ENCODE measurements at places on chromosomes 4 and X. TPM values are rescaled to one million over a fixed set of nuclear protein-coding genes. Genes with fewer than 3 reads are reported as not detected.

- no peaks in the 10 kb centered on the region for H3K27me3 ChIP-seq
- no peak for DNase-seq
- H3K36me3 ChIP-seq: no peaks in the 10 kb centered on the region
- no peaks in the 10 kb centered on the region for H3K4me1 ChIP-seq
- H3K27ac ChIP-seq: no peak overlapping the region
- no peak overlapping the region for H3K4me3 ChIP-seq
These were observed 542.9 kb upstream of the GRIA3 start for GRCh38 chrX:122641136-122641535.

DNA sequence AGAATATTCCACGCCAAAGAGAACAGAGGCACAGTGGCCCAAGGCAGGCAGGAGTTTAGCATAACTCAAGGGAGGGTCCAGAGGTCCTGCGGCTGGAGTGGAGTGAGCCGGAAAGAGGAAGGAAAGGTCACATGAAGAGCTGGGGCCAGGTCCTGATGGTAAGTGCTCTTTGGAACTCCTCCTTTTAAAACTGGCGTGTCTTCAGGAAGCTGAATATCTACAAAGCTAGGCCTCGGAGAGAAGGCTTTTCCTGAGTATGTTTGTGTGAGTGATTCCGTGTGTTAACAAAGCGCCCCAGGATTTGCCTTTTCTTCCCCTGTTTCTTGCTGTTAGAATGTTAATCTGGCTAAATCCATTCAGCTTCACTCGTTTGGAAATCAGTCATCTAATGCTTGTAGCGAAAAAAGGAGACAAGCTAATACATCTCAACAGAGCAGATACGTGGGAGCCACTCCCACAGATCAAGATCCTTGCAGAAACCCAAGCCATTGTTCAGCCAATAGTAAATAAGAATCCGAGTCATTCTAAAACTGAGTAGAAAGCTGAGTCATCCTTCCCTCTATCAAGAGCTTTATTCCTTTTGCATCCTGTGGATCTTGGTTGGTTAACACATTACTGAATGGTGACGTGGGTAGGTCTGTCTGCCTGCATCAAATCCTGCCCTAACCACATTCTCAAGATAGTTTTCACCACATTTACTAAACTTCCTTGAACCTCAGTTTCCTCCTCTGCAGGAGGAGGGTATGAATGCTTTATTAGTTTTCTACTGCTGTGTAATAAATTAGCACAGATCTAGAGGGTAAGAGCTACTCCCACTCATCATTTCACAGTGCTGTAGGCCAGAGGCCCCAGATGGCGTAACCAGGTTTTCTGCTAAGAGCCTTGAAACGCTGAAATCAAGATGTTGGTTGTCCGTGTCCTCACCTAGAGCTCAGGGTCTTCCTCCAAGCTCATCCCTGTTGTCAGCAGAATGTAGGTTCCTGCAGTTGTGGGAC, 43.2 kb upstream of the RBM47 start:
- peaks cover 3% of the 10 kb centered on the region for H3K4me1 ChIP-seq
- H3K27me3 ChIP-seq: no peaks in the 10 kb centered on the region
- H3K4me3 ChIP-seq: no peak overlapping the region
- H3K27ac ChIP-seq: peak overlapping the region; percentile 36
- no peaks in the 10 kb centered on the region for H3K36me3 ChIP-seq
- peak; percentile 80 for DNase-seq

DNA sequence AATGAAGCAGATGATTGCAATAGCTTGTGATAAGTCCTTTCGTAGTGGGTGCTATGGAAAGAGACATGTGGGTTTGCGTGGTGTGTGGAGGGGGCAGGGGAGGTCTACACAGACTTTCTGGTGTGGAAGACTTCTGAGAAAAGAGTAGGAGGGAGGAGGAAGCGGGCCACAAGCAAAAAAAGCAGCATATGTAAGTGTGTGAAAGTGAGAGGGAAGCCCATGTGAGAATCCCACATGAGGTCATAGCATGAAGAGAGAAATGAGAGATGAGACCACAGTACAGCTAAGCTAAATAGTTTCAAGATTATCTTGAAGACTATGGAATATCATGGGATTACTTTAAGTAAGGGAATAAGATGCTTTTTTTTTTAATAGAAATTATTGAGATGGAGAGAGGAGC, 2039.9 kb upstream of the TENM3 start:
- no peaks in the 10 kb centered on the region for H3K36me3 ChIP-seq
- H3K27me3 ChIP-seq: no peaks in the 10 kb centered on the region
- H3K4me1 ChIP-seq: no peaks in the 10 kb centered on the region
- H3K4me3 ChIP-seq: no peak overlapping the region

DNA sequence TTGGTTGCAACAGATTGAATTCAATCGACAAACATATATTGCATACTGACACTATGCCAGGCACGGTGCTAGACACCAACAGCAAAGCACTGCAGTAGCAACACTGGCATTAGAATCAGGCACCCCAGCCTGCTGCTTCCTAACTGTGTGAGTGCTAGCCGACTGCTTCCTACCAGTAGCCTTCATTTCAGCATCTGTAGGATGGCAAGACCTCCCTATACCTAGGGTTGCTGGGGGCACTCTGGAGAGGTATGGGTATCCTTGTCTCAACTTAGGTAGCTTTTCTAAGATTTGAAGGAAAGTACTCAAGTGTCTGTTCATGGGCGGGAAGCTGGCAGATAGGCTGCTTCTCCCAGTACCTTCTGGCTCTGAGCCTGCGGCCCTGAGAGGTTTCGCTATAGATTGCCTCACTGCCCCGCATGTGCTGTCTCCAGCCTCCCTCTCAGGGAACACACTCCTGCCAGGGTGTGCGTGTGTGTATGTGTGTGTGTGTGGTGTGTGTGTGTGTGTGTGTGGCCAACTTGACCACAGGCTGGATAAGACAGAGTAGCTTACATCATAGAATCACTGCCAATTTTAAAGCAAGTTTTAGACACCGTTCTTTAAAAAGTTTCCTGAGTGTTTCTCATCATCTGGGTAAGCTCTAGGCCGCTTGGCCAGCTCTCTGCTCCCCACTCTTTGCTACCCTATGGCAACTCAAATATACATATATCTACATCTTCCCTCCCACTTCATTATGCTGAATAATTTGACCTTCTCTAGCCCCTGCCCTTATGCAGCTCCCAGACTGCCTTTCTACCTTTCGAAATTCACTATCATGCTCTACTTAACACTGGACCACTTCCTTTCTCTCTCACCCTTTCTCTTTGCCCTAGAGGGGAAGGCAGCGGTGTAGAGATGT, 97.0 kb upstream of the PJA1 start:
- H3K27ac ChIP-seq: no peak overlapping the region
- no peak overlapping the region for H3K4me3 ChIP-seq
- no peaks in the 10 kb centered on the region for H3K27me3 ChIP-seq
- no peak for DNase-seq

GRCh38 chrX:127030016-127030748, 210.7 kb downstream of the PRR32 start:
- no peaks in the 10 kb centered on the region for H3K36me3 ChIP-seq
- DNase-seq: no peak
- H3K27me3 ChIP-seq: no peaks in the 10 kb centered on the region
- H3K4me3 ChIP-seq: no peak overlapping the region
- no peaks in the 10 kb centered on the region for H3K4me1 ChIP-seq

- H3K27ac ChIP-seq: no peak overlapping the region
- no peak for DNase-seq
- peaks cover 3% of the 10 kb centered on the region for H3K27me3 ChIP-seq
- no peaks in the 10 kb centered on the region for H3K4me1 ChIP-seq
These were observed 26.5 kb downstream of the MSL3 start for GRCh38 chrX:11784543-11784942.

DNA sequence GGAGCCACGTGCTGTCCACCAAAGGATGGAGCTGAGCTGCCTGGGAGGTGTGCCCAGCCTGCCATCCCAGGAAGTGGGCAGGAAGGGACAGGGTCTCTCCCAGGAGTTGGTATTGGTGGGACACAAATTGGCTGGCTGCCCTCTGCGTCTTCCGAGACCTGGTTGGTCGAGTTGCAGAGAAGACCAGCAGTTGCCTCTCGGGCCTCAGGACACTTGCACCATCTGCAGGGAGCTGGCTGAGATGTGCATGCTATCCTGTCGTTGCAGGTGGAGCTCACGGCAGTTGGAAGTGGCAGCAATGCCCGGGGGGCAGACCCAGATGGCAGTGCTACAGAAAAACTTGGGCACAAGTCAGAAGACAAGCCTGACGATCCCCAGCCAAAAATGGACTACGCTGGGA, 30.2 kb downstream of the BCORL1 start:
- DNase-seq: no peak
- no peak overlapping the region for H3K27ac ChIP-seq
- H3K27me3 ChIP-seq: no peaks in the 10 kb centered on the region
- no peak overlapping the region for H3K4me3 ChIP-seq
- no peaks in the 10 kb centered on the region for H3K36me3 ChIP-seq

- H3K4me1 ChIP-seq: no peaks in the 10 kb centered on the region
- DNase-seq: no peak
- H3K4me3 ChIP-seq: no peak overlapping the region
- H3K27me3 ChIP-seq: no peaks in the 10 kb centered on the region
- H3K36me3 ChIP-seq: no peaks in the 10 kb centered on the region
- H3K27ac ChIP-seq: no peak overlapping the region
These were observed 2.9 kb upstream of the TEX13B start for GRCh38 chrX:107985033-107985432.

DNA sequence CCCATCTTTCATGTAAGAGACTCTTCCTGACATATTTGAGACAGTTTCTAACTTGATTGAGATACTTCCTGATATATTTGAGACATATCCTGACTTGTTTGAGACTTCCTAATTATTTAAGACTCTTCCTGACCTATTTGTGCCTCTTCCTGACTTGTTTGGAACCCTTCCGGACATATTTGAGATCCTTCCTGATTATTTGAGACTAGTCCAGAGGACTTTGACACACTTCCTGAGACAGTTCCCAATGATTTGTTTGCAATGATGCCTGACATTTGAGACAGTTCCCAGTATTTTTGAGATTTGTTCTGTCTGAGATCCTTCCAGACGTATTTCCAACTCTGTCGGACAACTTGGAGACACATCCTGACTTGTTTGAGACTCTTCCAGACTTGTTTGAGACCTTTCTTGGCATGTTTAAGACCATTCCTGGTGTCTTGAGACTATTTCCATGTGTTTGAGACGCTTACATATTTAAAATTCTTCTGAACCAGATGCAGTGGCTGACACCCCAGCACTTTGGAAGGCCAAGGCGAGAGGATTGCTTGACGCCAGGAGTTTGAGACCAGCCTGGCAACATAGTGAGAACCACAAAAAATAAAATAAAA, 118.9 kb upstream of the USP9X start:
- H3K4me1 ChIP-seq: no peaks in the 10 kb centered on the region
- no peak overlapping the region for H3K27ac ChIP-seq
- H3K4me3 ChIP-seq: no peak overlapping the region
- H3K36me3 ChIP-seq: no peaks in the 10 kb centered on the region
- no peaks in the 10 kb centered on the region for H3K27me3 ChIP-seq
- no peak for DNase-seq

- H3K4me3 ChIP-seq: no peak overlapping the region
- H3K36me3 ChIP-seq: no peaks in the 10 kb centered on the region
- no peaks in the 10 kb centered on the region for H3K27me3 ChIP-seq
- DNase-seq: peak; percentile 26
- no peaks in the 10 kb centered on the region for H3K4me1 ChIP-seq
These were observed 122.7 kb upstream of the C1GALT1C1 start for GRCh38 chrX:120752431-120753082.

GRCh38 chr4:57191523-57192034, 81.4 kb upstream of the IGFBP7 start:
- H3K27ac ChIP-seq: no peak overlapping the region
- no peaks in the 10 kb centered on the region for H3K27me3 ChIP-seq
- no peaks in the 10 kb centered on the region for H3K36me3 ChIP-seq
- peak; percentile 94 for DNase-seq

DNA sequence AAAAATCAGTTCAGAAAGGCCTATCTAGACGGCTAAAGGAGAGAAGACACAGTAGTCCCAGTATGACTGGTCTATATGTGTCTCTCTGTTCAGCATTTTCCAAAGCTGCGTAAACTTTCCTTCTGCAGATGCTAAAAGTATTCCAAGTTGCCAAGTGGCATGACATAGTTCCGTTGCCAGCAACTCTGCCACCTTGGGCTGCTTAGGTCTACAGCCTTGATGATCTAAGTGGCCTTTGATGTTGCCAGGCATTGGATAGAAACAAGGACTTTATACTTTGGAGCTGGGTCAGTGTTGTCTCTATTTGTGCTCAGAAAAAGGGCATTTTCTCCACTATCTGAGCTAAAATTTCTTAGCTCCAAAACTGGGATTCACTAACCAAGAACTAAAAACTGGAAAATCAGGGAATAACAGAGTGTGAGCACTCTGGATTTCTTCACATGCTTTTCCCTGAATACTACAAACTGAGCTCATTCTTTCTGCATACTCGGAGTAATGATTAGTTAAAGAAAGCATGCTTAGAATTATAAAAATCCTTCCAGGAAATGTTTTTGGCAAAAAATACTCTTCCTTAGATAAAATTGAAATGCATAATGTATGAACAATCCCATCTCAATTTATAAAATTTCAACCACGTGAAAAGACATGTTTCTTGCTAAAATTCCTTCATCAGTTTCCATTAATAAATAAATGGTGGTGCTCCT, 191.4 kb downstream of the ADAMTS3 start:
- H3K27me3 ChIP-seq: no peaks in the 10 kb centered on the region
- H3K36me3 ChIP-seq: no peaks in the 10 kb centered on the region
- no peak overlapping the region for H3K27ac ChIP-seq
- no peak overlapping the region for H3K4me3 ChIP-seq
- no peaks in the 10 kb centered on the region for H3K4me1 ChIP-seq

DNA sequence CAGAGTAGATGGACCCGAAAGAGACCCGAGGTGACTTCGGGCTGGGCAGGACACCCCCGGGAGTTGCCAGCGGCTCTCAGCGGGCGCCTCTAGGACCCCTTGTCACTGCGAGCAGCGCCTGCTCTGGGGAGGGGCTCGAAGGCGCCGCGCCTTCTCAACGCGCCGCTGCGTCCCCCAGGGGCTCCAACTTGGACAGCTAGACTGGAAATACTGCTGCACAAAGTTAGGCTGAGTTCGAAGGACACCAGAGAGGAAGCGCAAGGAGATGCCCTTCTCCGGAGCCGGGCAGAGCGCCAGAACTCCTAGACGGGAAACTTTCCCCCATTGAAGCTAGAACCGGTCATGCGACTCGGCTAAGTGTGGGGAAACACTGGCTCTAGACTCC, 493 bp upstream of the KCNIP4 start:
- peaks cover 13% of the 10 kb centered on the region for H3K27me3 ChIP-seq
- H3K36me3 ChIP-seq: no peaks in the 10 kb centered on the region
- H3K4me1 ChIP-seq: no peaks in the 10 kb centered on the region
- no peak overlapping the region for H3K4me3 ChIP-seq
- H3K27ac ChIP-seq: no peak overlapping the region

DNA sequence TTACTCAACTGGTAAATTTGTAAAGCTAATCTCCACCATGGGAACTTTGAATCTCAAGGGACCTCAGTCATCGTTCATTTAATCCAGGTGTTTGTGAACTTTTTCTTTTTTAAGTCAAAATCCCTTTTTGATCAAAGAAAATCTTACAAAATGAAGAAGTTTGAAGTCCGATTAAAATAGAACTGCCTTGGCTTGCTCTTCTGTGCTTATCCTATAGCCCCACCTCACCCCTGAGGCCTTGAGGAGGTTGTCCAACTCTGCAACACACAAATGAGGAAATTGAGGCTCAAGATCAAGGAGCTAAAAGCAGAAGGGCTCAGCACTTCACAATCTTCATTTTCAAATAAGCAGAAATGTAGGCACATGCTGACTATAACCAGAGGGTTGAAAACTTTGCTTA, 240.3 kb upstream of the SFRP2 start:
- H3K4me3 ChIP-seq: no peak overlapping the region
- H3K27me3 ChIP-seq: no peaks in the 10 kb centered on the region
- no peak for DNase-seq
- no peaks in the 10 kb centered on the region for H3K4me1 ChIP-seq
- no peak overlapping the region for H3K27ac ChIP-seq

The ERVMER34-1 gene
- 1.8 TPM for total RNA-seq

The SULT1E1 gene
- 1.4 TPM for total RNA-seq

The TBX22 gene
- total RNA-seq: not detected

The UBL4A gene
- total RNA-seq: 26.1 TPM

The SLC6A14 gene
- total RNA-seq: not detected

The TKTL1 gene
- total RNA-seq: 0.38 TPM

The MAGEA9B gene
- total RNA-seq: not detected

The ADRA2C gene
- total RNA-seq: 36.2 TPM

All from kidney (tissue), 22 donors.